Hematopoietic multipotent progenitor cell treated with erythropoietin and hydrocortisone succinate and interleukin-3 and kit ligand, for 6 days (in vitro differentiated cells): ENCODE measurements at places on chromosomes 12 and 14.
A peak's percentile ranks its signal among the peaks of the same experiment; 100 is the strongest.

GRCh38 chr12:82690006-82690405, 3.3 kb downstream of the TMTC2 start:
- no peak for DNase-seq

DNA sequence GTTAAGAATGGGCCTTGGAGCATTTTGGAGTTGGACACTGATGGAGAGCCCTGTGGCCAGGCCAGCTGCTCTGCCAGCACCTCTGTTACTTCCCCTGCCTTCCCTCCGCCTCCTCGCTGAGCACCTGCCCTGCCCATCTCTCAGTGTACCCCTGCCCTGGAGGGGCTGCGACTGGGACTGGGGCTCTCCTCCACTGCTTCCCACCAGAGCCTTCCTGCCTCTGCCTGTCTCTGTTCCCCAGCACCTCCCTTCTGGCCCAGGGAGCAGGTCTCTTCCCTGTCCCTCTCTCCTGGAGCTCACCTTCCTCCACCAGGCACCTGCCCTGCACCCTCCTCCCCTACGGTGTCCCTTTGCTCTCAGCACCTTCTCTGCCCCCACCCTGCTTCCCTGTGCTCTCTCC, 62.1 kb downstream of the WDR20 start:
- DNase-seq, result no peak

- no peak for DNase-seq
These were observed 266.2 kb downstream of the KTN1 start for GRCh38 chr14:55845963-55846825.

GRCh38 chr12:122215771-122216170, 10.1 kb downstream of the DIABLO start:
- no peak for DNase-seq

DNA sequence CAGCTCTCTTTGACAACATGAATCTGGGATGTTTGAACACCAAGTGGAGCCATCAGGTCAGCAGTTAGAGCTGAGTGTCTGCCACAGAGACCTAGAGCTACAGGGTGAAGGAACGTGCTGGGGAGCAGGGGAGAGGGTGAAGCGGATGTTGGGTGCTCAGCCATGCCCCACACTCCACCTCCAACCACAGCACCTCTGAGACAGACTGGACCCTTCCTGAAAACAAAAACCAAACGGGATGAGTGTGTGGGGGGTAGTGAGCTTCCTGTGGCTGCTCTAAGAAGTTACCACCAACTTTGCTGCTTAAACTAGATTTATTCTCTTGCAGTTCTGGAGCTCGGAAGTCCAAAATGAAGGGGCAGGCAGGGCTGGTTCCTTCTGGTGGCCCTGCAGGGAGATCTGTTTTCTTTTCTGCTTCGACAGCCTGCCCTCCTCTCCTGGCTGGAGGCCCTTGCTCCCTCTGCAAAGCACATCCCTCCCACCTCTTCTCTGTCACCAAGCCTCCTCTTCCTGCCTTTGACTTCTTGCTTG, 5.6 kb upstream of the GOLGA3 start:
- no peak for DNase-seq

DNA sequence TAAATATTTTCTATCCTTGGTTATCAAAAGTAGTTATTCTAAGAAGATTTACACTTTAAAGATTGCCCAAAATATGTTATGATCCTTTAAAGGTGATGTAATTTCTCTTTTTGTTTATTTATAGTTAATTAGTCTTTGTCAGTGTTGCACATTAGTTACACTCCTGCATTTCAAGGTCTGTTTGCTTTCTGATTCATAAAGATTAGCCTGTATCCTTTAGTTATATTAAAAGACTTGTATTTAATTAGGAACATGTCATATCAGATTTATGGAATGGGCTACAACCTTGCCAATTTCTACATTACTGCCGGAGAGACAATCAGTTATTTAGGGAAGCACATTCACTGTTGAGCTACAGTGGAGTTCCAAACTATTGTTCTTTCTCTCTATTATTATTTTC, 3.5 kb downstream of the EPYC start:
- DNase-seq, result no peak

- no peak for DNase-seq
These were observed 12.3 kb upstream of the CSAD start for GRCh38 chr12:53193040-53193439.

DNA sequence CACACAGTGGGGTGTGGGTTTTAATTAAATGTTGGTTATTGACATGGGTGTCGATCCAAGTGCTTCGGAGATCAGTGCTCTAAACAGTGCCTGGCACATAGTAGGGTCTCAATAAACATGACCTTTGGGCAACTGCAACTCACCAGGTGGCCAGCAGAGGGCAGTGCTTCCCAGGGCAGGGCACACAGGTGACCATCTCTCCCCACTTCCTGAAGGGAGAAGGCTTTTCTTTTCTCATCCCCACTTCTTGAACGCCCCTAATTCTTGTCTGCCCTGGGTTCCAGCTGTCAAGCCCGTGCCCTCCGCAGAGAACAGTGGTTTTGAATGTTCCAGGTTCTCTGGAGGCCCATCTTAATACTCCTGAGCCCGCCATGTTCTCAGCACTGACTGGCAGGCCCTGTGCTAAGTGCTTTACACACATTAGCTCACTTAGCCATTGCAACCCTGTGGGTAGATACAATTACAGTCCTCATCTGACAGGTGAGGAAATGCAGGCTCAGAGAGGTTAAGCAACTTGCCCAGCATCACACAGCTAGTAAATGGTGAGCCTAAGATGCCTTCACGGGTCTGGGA, 16.3 kb downstream of the RAPGEF3 start:
- DNase-seq, result peak; percentile 67

- no peak for DNase-seq
These were observed 78.8 kb upstream of the BCL11B start for GRCh38 chr14:99350751-99351150.

DNA sequence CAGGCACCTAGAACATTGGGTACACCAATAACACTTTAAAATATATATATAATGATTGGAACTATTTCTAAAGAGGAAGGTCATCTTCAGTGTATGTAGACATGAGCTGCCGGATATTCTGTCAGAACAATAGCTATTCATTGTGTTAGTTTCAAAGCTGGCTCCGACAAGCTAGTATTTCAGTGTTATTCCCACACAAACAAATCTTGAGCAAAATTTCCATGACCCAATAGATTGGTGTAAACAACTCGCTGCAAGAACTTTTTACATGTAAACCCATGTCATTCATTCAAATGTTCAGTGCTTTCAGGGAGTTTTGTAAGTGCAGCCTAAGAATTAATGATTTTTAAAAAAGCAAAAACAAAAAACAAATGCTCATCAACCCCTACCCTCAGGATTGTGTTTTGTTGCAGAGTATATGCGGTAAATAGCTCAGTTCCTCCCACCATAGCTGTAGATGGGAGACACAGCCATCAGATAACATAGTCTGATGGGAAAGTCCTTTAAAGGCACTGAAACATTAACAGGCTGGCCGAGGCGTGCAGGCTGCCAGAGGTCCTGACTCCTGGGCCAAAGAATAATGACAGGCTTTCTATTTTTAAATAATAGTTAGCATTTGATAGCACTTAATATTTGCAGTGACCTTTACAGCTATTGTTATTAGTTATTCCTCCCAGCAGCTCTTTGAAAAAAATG, 150.3 kb upstream of the ARHGAP5 start:
- DNase-seq, result no peak

DNA sequence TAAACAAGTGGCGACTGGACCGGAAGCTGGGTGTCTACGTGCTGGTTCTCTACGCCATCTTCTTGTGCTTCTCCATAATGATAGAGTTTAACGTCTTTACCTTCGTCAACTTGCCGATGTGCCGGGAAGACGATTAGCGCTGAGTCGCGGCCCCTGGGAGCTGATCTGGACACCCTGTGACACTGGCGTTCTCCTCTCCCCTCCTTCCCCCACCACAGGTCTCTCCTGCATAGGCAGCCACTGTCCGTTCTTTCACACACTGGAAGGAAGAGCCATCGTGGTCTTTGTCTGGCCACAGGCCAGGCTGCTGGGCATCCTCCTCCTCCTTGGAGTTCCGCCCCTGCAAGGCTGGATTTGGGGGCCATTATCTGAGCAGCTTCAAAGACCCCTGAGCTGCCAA, 20.1 kb upstream of the RIN3 start:
- DNase-seq, result no peak

DNA sequence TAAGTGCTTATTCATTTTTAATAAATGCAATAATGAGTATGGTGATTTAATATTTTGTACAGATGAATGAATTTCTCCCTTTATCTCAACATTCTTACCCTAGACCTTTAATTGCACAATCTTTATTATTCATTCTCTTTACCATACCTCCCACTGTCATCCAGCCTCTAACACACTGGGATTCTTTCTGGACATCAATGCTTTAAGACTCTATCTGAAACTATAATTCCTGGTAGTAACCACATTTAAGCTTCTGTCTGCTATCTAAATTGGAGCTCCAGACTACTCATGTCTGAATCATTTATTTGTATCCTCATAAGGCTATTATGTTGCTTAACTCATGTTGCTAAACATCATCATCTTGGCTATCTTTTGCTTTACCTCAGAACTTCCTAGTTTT, 270.2 kb downstream of the ALG10B start:
- no peak for DNase-seq

DNA sequence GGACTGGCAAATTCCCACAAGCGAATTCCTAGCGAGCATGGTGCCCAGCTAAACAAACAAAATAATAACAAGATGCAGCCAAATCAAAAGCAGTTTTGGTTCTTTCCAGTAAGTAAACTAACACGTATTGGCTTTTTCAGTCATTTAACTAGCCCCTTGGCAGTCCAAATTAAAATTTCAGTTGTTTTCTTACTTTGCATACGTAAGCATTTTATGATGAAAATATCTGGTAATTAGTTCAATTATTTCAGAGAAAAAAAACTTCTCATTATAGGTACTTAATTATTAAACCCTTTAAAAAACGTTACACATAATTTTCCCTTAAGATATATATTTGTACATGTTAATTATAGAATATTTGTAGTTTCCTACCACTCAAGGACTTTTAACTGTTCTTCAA, 70.1 kb downstream of the ST8SIA1 start:
- DNase-seq, result no peak

- DNase-seq, result no peak
These were observed 59.1 kb upstream of the OTOGL start for GRCh38 chr12:80040075-80040738.

GRCh38 chr12:6635375-6635855, 344 bp downstream of the LPAR5 start:
- DNase-seq, result peak; percentile 83

GRCh38 chr14:79242666-79243065, 968.6 kb downstream of the DIO2 start:
- no peak for DNase-seq

DNA sequence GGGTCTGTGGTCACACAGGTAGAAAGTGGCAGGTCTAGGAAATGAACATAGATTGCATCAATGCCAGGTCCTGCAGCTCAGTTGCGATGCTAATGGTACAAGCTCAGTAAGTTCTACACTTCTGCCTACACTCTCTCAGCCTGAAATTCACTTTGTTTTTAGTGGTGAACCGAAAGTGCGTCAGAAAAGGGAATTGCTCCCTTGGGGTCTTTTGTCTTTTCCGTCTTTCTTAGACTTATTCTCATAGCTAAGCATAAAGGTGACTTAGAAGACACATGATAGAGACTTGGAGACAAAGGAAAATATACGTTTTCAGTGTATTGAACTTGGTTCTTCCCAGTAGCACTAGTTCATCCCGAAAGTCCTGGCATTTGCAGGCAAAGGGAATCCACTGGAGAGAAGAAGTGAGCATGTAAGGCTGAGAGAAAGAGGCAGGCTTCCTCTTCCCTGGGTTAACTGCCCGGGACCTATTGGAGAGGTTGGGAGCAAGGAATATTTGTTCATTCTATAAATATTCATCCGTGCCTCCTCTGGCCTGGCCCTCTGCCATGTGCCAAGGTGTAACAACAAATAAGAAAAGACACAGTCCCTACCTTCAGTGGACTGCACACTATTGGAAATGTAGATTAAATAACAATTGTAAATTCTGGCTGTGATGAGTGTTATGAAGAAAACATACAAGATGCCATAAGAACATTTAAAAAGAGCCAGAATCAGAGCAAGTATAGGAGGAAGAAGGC, 785.8 kb downstream of the MED13L start:
- no peak for DNase-seq

- no peak for DNase-seq
These were observed 41.9 kb downstream of the TTC7B start for GRCh38 chr14:90774316-90774715.

GRCh38 chr12:109626378-109627115, 53.0 kb downstream of the MVK start:
- DNase-seq, result no peak

DNA sequence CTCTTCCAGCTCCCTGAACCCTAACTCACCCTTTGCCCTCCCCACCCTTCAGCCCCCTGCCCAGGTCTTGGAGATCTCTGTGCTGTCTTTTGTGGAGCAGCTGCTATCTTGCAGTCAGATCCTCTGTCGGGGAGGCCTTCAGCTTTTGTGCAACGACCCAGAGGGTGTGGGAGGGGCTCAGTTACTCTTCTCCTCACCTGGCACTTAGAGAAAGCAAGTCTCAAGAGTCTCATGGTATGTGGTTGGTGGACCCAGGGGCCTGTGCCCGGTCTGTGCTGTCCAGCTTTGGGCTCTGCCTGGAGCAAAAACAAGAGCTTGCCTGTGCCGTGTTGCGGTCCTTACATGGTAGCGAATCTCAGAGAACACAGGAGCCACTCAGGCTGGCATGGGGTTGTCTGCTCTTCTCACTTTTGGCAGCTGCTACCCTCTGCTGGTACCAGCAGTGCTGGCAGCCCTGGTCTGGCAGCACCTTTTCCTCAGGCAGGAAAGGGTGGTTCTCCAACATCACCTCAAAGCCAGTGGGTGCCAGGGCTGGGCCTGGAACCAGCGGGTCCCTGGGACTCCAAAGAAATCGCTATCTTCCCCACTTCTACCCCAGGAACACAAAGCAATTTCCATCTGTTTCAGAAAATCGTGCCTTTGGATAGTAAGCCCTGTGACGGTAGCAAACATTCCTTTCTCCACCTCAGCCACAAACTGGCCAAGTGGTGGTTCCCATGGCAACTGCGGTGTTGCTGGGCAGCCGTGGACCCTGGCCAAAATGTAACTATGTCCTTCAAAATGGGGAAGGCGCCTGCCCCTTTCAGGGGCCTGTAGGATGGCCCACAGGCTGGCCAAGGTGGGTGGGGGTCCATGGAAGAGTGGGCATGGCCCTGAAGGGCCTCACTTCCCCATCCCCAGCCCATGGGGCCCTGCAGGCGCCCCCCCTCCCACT, 90.0 kb downstream of the RIN3 start:
- DNase-seq, result no peak
